ENCODE measurements at places on chromosomes 11 and 22. TPM values are rescaled to one million over a fixed set of nuclear protein-coding genes. Genes with fewer than 3 reads are reported as not detected.

DNA sequence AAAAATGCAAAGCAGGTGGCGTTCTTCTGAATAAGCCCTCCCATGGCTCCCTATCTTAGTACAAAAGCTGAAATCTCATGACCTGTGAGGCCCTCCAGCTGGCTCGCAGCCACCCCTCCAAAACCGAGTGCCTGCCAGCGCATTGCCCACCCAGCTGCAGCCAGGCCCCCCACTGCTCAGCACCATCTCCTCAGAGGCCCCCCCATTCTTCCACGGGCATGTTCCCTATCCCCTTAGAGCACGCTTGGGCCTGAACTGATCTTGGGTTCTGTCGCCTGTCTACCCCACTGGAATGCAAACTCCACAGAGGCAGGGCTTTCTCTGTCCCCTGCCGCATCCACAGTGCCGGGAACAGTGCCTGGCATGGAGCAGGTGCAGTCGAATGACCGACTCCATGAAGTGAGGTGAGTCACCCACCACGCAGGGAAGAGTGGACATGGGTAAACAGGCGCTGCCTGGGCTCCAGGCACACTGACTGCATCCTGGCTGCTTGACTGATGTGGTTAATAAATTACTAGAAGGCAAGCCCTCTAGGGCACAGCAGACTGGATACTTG is 11.3 kb upstream of the EFCAB6 start:
- H3K4me3 ChIP-seq, result no peak overlapping the region
- DNase-seq, result no peak
- H3K27ac ChIP-seq, result no peak overlapping the region

GRCh38 chr11:115745610-115746512 is 241.6 kb upstream of the CADM1 start:
- no peaks in the 10 kb centered on the region for H3K27me3 ChIP-seq
- DNase-seq, result no peak
- H3K36me3 ChIP-seq, result no peaks in the 10 kb centered on the region
- no peak overlapping the region for H3K4me3 ChIP-seq
- no peak overlapping the region for H3K27ac ChIP-seq

DNA sequence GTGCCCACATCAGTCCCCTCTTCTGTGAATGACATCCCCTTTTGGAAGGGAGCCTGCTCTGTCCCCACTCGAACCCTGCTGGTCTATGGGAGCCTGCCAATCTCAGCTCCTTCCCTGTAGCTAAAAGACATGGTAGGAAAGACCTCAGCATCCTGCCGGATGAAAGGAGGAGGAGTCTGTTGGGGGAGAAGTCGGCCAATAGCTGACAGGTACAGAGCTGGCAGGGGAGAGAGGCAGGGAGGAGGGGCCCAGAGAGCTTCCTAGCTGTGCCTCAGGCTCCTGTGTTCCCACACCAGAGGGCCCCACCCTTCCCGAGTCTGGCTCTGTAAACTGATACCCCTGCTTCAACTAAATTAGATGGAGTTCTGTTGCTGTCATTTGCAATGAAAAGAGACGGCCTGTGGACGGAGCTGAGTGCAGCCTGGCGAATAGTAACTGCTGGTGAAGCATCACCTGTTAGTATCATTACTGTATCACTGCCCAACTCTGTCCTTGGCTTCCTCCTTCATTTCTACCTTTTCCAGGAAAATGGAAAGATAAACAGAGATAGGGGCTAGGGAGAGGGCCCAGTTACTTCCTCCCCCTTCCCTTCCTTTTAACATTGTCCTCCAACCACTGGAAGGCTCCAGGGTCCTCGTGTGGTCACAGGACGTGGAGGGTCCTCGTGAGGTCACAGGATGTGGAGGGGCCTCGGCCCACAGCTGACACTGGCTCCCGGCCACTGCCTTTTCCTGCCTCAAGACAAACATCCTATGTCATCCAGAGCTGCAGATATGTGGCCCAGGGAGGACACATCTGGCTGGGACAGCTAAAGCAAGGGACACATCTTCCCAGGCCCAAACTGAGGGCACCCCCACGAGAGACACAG is 15.1 kb downstream of the FXYD6 start:
- H3K4me3 ChIP-seq, result no peak overlapping the region
- H3K4me1 ChIP-seq, result no peaks in the 10 kb centered on the region
- H3K27ac ChIP-seq, result no peak overlapping the region
- H3K36me3 ChIP-seq, result no peaks in the 10 kb centered on the region

The ADORA2A gene
- total RNA-seq, result 0.54 TPM

All from GM23248 (cell line).